Jurkat, Clone E6-1 (cell line): ENCODE measurements at places on chromosomes 12 and 14.
A peak's percentile ranks its signal among the peaks of the same experiment; 100 is the strongest.

DNA sequence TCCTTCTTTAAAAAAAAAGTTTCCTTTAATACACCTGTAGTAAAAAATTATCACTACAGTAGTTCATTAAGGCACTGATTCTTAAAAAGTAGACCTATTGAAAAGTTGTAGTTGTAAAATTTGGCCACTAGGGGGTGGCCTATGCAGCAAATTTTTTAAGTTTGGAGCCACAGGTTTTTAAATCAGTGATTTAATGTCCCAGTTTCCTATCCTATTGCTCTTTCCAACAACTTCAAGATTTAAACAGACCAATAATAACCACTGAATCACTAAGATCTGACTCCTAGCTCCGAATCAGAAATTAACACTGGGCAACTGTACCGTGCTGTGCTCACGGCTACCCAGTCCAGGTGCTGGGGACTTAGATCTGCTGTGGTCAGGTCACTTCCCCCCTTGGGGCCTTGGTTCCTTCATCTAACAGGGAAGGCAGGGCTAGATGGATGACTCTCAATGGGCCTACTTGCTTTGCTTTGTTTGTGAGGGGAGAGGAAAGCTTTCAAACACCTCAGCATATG lies 279.3 kb downstream of the MED13L start:
- DNase-seq: peak; percentile 50

GRCh38 chr14:60356906-60357550 lies 108.0 kb downstream of the PPM1A start:
- no peak for DNase-seq

DNA sequence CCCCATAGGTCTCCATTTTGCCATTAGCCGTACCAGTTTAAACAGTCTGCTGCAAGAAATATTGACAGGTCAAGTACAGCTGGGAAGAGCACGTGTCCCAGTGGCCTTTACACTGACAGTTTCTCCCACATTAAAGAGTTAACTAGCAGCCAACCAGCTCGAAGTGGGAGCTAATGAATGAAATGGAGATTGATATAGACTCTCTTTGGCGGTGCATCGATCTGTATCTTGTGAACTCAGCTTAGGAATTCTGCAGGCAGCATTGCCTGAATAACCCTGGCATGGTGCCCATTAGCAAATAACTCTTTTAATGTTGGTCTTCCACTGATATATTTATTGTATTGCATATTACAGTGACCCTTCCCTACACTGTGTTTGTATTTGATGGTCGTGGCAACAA lies 319.4 kb downstream of the EGLN3 start:
- no peak for DNase-seq

- no peak for DNase-seq
These were observed 218.1 kb downstream of the MSRB3 start for GRCh38 chr12:65496617-65497016.
